ENCODE measurements at places on chromosomes 5 and 9.

DNA sequence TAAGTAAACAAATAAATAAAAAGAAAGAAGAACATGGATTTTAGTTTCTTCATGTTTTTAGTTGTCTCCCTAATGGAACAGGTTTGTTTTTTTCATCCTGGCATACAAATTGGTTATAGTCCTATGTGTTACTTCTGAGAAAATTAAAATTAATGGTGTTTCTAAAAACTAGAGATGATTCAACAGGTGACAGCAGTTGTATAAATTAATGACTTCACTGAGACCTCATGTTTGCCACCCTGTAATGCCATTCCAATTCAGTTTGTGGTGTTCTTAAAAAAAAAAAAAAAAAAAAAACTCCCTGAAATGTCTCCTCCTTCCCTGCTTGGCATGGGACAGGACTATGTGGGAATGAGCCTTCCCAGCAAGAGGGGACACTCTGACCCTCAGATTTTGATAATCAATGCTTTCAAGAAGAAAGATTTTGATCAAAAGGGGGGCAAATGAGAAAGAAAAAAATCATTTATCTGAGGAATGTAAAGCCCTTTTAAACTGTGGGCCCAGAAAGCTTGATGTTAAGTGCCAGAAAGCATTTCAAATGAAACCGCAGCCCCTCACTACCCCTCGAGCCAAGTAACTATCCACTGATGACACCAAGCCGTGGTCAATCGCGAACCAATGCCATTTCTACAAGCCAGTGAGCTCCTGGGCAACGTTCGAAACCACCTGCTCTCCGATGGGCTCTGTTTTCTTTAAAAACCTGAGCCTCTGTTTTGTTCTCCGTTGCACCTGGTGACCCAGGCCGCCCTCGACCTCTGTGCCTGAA lies 941 bp downstream of the EXD3 start:
- DNase-seq, result no peak

- peak; percentile 39 for DNase-seq
Measured at GRCh38 chr5:53334431-53334941, 145.9 kb upstream of the FST start.

- DNase-seq, result no peak
Measured at GRCh38 chr5:149414405-149415065, 35.4 kb upstream of the IL17B start.

GRCh38 chr5:107542831-107543231 lies 127.9 kb downstream of the EFNA5 start:
- DNase-seq, result peak; percentile 10

DNA sequence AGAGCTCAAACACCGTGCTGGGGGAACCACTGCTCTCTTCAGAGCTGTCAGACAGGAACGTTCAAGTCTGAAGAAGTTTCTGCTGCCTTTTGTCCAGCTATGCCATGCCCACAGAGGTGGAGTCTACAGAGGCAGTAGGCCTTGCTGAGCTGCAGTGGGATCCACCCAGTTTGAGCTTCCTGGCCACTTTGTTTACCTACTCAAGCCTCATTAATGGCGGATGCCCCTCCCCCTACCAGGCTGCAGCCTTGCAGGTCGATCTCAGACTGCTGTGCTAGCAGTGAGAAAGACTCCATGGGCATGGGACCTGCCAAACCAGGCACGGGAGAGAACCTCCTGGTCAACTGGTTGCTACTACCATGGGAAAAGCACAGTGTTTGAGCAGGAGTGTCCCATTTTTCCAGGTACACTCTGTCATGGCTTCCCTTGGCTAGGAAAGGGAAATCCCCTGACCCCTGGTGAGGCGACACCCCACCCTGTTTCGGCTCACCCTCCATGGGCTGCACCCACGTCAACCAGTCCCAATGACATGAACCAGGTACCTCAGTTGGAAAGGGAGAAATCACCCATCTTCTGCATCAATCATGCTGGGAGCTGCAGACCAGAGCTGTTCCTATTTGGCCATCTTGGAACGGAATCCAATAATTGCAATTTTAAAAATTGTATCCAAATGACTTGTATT lies 246.9 kb upstream of the ADAMTS16 start:
- DNase-seq, result no peak

DNA sequence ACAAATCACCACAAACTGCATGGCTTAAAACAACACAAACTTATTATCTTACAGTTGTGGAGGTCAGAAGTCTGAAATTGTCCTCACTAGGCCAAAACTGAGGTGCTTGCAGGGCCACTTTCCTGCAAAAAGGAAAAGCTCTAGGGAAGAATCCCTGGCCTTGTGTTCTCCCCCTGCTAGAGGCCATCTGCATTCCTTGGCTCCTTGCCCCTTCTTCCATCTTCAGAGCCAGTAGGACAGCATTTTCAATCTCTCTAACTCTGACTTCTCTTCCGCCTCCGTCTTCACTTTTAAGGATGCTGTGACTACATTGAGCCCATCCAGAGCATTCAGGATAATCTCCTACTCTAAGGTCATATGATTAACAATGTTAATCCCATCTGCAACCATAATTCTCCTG lies 236.6 kb downstream of the CDK5RAP2 start:
- DNase-seq, result no peak

GRCh38 chr9:134210511-134210907 lies 46.1 kb upstream of the RNU6ATAC start:
- DNase-seq, result no peak

DNA sequence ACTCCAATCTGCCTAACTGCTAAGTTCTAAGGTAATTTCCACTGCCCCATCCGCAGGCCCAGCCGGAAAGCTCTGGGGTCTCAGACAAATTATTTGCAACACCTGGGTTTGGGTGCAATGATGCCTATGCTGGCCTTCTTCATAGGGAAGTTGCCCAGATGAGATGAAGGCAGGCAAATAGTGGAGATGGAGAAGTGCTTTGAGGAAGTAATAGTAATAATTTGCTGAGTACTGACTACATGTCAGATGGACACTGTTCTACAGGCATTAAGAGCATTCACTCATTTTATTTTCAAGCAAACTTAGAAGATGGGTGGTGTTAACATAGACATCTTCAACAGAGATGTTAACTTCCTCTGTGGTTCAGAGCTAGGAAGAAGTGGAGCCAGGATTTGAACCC lies 3.8 kb downstream of the PCDH12 start:
- no peak for DNase-seq

DNA sequence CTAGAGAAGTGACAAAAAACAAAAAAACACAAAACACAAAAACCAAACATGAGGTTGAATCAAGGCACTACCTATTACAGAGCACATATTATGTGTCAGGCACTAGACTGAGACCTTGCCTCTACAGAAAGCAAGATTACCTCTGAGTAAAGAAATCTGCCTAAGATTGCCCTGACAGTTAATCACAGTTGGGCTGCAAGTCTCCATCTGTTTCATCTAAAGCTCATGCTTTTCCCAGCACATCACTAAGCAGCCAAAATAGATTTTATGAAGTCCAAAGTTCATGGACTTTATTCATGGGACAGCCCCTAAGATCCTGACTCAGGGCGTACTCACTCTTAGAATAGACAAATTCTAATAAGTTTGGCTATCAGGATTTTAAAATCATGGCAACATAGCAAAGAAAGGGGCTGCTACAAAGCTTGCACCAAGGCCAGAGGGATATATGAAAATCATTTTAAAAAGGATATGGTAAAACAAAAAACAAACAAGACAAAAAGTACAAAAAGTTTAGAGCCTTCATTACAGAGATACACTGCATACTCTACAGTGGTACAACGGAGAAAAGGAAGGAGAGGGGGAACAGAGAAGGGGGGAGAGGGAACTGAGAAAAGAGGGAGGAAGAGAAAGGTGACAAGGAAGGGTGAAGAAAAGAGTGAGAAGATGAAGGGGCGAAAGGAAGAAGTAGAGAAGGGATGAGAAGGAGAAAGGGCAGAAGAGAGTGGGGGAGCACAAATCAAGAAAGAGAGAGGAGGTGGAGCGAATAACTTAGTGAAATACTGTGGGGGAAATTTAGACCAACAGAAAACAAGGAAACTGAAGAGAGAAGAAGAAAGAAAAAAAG lies 58.2 kb downstream of the RICTOR start:
- peak; percentile 66 for DNase-seq

All from AG04450 (cell line).